Left forelimb (tissue), 1 donor: ENCODE measurements at places on chromosomes 4 and X.

DNA sequence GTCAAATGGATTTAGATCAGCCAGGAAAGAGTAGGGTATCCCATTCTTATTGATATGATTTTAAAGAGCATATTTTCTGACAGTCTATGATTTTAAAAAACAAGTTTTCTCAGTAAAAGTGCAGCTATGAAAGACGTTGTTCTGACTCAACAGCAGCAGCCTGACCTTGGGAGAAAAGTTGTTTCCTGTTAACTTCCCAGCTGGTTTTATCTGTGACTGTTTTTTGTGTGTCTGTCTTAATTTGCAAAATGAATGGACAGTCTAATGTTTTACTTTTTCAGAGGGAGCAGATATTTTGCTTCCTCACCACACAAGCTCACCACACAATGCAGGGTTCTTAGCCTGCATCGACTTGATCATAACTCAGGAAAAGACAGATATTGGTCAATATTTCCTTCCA is 764 bp upstream of the MTHFD2L start:
- no peak for DNase-seq

GRCh38 chrX:138856881-138857604 is 145.5 kb upstream of the FGF13 start:
- no peak for DNase-seq

DNA sequence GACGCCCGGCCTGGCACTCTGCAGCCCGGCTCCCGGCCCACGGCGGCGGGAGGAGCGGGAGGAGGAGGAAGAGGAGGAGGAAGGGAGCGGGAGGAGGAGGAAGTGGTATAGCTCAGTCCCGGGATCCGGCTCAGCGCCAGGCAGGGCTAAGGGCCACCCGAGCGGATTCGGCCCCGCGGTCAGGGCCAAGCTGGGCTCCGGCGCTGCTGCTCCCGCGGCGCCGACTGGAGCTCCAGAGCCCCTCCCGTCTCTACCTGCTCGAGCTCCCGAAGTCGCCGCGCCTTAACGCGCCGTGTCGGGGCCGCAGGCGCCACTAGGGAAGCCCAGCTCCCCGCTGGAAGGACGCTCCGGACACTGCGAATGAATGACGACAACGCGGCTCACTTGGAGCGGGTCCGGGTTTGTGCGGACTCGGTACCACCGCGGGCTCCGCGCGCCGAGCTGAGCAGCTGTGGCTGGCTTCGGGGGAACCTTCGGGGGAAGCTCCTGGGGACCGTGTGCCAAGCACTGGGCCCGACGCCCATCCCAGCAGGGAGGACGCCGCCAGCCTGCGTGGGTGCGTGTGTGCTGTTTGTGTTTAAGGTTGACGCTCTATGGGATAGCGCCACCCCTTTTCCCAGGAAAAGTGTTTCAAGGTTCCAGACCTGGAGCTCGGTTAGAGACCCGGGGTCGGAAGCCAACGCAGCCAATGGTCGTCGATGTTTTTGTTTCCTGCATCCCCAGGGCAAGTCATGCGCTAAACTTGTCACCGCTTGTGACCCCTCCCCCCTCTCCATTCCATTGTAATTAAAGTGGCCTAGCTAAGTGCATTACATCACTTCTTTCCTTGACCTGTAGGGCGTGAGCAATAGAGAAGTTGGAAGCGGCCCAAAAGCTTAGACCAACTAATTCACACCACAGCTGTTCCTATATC is at the start of gene TBC1D9:
TSS of gene TBC1D9 (minus strand) at position 67 of the 913 bp plus-strand sequence. CDS start 340 bp downstream, outside the sequence.
- peak; percentile 86 for DNase-seq

DNA sequence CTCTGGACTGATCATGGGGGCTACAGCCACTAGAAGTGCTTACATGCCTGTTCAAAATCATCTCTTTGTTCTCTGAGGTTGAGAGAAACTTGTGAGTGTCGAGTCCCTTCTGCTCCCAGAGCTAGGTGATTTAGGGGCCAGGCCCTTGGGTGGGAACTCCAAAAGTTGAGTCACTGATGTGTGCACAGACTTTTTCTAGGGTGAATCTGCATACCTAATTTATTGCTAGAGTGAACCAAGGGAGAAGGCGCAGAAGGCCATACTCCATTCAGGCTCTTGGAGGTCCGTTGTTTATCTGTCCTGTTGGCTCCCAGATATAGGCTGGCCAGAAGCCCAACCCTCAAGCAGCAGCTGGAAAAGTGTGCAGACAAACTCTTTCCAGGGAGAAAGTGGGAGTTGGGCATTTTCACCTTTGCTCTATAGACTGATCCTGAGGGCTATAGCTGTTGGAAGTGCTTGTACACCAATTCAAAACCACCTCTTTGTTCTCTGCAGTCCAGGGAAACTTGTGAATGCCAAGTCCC is 80.8 kb upstream of the ARX start:
- DNase-seq = no peak

DNA sequence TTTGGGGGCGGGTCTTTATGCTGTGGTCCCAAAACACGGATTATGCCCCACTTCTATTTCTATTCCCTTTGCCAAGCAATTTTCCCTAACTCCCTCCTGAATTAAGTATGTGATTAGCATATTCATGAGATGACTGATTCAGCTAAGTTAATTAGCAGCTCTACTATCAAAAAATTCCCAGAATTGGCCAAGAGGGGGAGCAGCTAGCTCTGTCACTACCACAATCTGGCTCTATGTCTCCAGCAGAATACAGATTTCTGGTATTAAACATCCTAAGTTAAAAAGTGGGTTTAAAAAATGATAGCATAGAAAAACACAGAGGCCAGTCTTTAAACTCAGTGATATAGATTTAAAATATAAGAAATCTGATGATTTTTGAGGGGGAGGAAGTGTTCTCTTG is 80.3 kb downstream of the GPC4 start:
- DNase-seq = no peak

DNA sequence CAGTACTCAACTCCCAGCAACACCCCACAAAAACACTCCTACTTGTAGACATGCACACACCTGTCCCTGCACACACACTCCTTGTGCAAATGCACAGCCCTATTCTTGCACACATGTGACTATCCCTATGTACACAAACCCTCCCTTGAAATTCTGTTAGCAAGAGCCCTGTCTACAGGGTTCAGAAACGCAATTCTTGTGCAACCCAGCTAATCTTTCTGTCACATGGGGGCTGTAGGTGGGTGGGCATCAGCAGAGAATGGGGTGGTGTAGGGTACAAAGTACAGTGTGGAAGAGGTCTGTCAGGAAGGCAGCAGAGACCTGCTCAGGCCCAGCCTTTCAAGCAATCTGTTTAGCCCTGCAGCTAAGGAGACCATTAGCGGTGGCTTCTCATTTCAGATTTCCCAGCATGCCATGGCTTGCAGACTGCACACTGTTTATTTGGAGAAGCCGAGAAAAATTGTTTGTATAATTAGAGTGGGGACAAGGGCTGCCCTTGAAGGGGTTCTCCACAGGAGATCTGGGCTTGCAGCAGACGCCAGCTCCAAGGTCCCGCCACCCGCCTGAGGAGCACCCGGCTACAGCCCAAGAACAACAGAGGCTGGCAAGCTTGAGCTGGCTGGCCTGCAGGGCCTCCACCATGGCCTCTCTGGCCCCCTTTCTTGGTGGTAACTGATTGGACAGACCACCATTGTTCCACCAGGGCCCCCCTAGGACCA is 144.0 kb upstream of the PJA1 start:
- no peak for DNase-seq

DNA sequence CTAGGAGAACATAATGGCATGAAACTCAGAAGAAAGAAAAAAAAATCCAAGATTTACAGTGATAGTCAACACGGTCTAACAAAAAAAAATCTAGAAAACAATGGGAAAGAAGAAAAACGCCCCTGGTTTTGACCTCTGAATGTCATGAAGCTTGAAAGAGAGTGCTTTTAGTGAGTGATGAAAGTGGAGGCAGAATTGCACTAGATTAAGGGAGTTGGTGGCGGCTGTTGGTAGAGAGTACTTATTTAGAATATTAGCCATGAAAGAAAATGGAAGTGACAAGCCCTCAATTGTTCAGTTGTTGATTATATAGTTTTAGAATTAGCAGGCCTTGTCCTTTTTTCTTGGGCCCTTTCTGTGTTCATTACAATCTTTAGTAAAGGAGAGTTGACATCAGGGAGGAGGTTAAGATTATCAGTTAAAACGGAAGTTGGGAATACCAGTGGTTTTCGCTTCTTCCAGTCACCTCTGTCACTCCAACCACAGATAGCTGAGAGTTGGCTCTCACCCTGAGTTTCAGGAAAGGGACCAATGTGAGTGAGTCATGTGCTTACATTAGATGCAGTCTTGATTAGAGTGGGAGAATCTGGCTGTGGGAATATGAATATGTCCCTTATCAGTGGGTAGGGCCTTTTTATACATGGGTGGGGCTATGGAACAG is 29.7 kb downstream of the EREG start:
- no peak for DNase-seq

- no peak for DNase-seq
Observed at GRCh38 chrX:65196758-65197360, 220.6 kb upstream of the ZC4H2 start.

- DNase-seq = no peak
Observed at GRCh38 chr4:73917081-73917501, 47.9 kb downstream of the CXCL1 start.

- DNase-seq = peak; percentile 33
Observed at GRCh38 chr4:8656711-8657380, 64.3 kb downstream of the CPZ start.

- DNase-seq = no peak
Observed at GRCh38 chrX:115147220-115147619, 42.0 kb upstream of the RBMXL3 start.

GRCh38 chr4:133379681-133380438 is 230.8 kb downstream of the PCDH10 start:
- no peak for DNase-seq
